Osteoblast (primary cell): ENCODE measurements at places on chromosomes 2 and 18.

GRCh38 chr2:67486041-67486796, 89.1 kb downstream of the ETAA1 start:
- no peak for DNase-seq
- no peaks in the 10 kb centered on the region for H3K36me3 ChIP-seq
- H3K4me3 ChIP-seq: no peak overlapping the region
- no peaks in the 10 kb centered on the region for H3K4me1 ChIP-seq
- H3K27me3 ChIP-seq: no peaks in the 10 kb centered on the region

DNA sequence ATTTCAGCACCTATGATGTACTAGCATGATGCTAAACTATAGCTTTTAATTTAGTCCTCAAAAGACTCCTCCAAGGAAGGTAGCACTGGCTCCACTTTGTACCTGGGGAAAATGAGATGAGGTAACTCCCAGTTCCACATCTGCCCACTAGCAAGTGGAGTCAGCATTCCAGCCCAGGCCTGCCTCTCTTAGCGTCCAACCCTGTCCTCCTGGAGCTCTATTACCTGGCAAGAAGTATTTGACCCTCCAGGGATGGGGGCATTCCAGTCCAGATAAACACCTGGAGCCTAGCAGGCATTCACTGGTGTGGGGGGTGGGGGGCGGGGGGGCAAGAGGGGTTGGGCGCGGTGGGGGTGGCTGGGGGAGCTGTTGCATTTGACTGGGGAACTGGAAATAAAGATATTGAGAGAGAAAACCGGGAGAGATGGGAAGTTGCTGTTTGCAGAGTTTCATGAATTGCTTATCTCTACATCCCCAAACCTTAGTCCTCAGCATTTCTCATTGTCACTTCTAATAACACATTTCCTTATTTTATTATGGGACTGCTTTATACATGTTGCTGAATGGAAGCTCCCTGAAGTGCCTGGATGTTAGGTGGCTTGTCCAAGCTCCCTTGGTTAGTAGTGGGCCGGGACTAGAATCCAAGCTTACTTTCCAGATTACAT, 22.0 kb upstream of the FZD5 start:
- H3K36me3 ChIP-seq: no peaks in the 10 kb centered on the region
- H3K27me3 ChIP-seq: no peaks in the 10 kb centered on the region
- no peak for DNase-seq

GRCh38 chr2:241461693-241462677, 46.4 kb downstream of the STK25 start:
- H3K27me3 ChIP-seq: no peaks in the 10 kb centered on the region
- no peak for DNase-seq
- no peaks in the 10 kb centered on the region for H3K36me3 ChIP-seq
- no peak overlapping the region for H3K27ac ChIP-seq
- H3K4me1 ChIP-seq: no peaks in the 10 kb centered on the region
- no peak overlapping the region for H3K4me3 ChIP-seq

DNA sequence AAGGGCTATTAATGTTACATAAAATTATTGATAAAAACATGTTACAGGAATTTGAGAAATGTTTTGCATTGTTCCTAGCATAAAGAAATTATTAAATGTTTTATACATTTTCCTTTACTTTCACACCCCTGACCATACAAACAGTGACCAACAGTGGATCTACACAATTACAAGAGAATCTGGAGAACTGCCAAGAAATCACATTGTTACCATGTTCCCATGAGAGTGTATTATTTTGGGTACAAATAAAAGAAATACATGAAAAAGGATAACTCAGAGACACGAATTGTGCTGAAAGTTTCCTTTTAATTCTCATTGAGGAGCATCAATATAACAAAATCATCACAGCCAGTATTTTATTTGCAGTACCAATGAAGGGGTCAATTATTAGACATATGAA, 150.1 kb downstream of the WDPCP start:
- no peaks in the 10 kb centered on the region for H3K36me3 ChIP-seq
- no peak overlapping the region for H3K27ac ChIP-seq
- H3K4me3 ChIP-seq: no peak overlapping the region
- peaks cover 4% of the 10 kb centered on the region for H3K4me1 ChIP-seq
- no peaks in the 10 kb centered on the region for H3K27me3 ChIP-seq

DNA sequence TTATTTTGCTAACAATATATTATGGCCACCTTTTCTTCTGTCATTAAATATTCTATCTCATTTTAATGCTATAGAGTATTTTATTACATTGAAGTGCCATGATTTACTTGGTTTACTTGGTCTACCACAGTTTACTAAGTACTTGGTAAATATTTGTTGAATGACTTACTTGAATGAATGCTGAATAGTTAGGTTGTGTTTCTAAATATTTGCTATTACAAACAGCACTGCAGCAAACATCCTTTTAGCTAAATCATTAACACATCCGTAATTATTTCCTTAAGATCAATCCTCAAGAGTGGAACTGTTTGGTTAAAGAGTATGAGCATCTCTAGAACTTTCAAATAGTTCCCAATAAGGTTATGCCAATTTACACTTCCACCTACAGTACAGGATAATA, 318.7 kb downstream of the MYCN start:
- no peak for DNase-seq
- H3K36me3 ChIP-seq: no peaks in the 10 kb centered on the region
- no peaks in the 10 kb centered on the region for H3K27me3 ChIP-seq
- H3K27ac ChIP-seq: no peak overlapping the region
- no peak overlapping the region for H3K4me3 ChIP-seq

DNA sequence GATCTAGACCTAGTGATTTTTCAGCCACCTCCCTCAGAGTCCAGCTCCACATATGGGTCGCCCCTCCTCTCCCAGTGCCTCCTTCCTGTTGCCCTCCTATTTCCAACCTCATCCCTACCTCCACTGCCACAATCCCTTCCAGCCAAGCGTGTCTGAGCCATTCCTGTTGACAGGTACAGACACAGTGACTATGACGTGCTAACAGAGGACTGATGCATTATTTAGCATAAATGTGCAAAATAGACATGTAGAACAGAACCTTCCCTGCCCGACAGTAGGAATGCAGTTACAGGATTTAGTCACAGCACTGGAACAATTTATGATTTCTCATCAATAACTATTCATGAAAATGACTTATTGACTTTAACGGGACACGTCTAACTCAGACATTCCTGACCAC, 84.4 kb upstream of the PPP1CB start:
- H3K27ac ChIP-seq: no peak overlapping the region
- H3K36me3 ChIP-seq: no peaks in the 10 kb centered on the region
- no peak for DNase-seq
- peaks cover 34% of the 10 kb centered on the region for H3K4me1 ChIP-seq

- no peak for DNase-seq
- no peaks in the 10 kb centered on the region for H3K36me3 ChIP-seq
- H3K4me3 ChIP-seq: no peak overlapping the region
- H3K4me1 ChIP-seq: peaks cover 12% of the 10 kb centered on the region
- peaks cover 2% of the 10 kb centered on the region for H3K27me3 ChIP-seq
- no peak overlapping the region for H3K27ac ChIP-seq
Observed at GRCh38 chr2:219650426-219651248, 23.2 kb downstream of the SLC4A3 start.

GRCh38 chr2:226893216-226893615, 57.4 kb downstream of the RHBDD1 start:
- peak overlapping the region; percentile 54 for H3K27ac ChIP-seq
- H3K4me1 ChIP-seq: peaks cover 39% of the 10 kb centered on the region
- DNase-seq: no peak
- no peaks in the 10 kb centered on the region for H3K36me3 ChIP-seq
- H3K27me3 ChIP-seq: no peaks in the 10 kb centered on the region

DNA sequence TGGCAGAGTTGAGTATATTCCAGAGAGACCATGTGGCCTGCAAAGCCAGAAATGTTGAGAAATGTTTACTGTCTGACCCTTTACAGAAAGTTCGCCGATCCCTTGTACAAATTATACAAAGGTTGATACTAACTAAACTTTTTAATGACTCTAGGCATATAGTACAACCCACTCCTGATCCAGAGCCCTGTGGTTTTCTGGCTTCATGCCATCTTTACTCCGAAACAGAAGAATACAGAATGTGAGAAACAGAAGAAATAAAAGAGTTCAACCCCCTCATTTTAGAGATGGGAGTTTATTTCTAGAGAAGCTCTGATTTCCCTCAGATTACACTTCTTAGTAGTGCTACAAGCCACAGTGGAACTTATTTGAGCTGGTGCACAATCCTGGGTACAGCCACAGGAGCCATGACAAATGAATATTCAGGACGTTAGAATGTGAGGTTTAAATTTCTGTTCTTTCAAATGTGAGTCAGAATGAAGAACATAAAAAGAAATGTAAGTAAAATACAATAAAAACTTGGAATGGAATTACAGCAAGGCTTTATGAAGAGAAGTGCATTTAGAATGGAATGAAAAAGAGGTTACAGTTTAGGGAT, 38.0 kb upstream of the SMCHD1 start:
- no peaks in the 10 kb centered on the region for H3K27me3 ChIP-seq
- H3K4me1 ChIP-seq: peaks cover 3% of the 10 kb centered on the region
- H3K36me3 ChIP-seq: peaks cover 9% of the 10 kb centered on the region
- no peak for DNase-seq
- H3K4me3 ChIP-seq: no peak overlapping the region

DNA sequence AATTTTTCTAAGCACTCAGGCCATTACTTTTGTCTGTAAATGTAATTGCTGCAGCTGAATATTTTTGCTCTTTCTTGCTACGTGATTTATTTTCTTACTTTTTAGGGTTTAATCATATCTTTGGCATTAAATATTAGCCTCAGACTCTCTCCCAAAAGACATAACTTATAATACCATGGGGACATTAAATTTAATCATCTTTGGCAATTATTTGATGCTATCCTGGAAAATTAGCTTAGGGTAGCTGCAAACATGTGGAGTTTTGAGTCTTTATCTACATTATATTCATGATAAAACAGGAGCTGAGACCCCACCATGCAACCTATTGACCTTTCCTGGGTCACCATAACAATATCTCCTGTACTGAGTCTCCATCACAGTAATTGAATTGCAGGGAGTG, 59.1 kb upstream of the EDAR start:
- no peak overlapping the region for H3K27ac ChIP-seq
- H3K4me3 ChIP-seq: no peak overlapping the region
- H3K27me3 ChIP-seq: peaks cover 31% of the 10 kb centered on the region
- DNase-seq: no peak
- no peaks in the 10 kb centered on the region for H3K4me1 ChIP-seq
- no peaks in the 10 kb centered on the region for H3K36me3 ChIP-seq

- DNase-seq: peak; percentile 95
- H3K36me3 ChIP-seq: no peaks in the 10 kb centered on the region
- H3K4me3 ChIP-seq: no peak overlapping the region
- H3K27ac ChIP-seq: no peak overlapping the region
Observed at GRCh38 chr2:230908595-230909191, 16.3 kb downstream of the GPR55 start.

- H3K27ac ChIP-seq: peak overlapping the region; percentile 69
- H3K4me3 ChIP-seq: peak overlapping the region; percentile 86
- peaks cover 3% of the 10 kb centered on the region for H3K4me1 ChIP-seq
Observed at GRCh38 chr2:224584785-224585210, 365 bp downstream of the CUL3 start.

GRCh38 chr2:202564226-202564625, 70.5 kb upstream of the FAM117B start:
- peaks cover 4% of the 10 kb centered on the region for H3K36me3 ChIP-seq
- no peaks in the 10 kb centered on the region for H3K4me1 ChIP-seq
- no peak overlapping the region for H3K4me3 ChIP-seq

- peaks cover 22% of the 10 kb centered on the region for H3K4me1 ChIP-seq
- DNase-seq: no peak
- no peaks in the 10 kb centered on the region for H3K36me3 ChIP-seq
Observed at GRCh38 chr18:23036660-23037201, 98.6 kb upstream of the CABLES1 start.

DNA sequence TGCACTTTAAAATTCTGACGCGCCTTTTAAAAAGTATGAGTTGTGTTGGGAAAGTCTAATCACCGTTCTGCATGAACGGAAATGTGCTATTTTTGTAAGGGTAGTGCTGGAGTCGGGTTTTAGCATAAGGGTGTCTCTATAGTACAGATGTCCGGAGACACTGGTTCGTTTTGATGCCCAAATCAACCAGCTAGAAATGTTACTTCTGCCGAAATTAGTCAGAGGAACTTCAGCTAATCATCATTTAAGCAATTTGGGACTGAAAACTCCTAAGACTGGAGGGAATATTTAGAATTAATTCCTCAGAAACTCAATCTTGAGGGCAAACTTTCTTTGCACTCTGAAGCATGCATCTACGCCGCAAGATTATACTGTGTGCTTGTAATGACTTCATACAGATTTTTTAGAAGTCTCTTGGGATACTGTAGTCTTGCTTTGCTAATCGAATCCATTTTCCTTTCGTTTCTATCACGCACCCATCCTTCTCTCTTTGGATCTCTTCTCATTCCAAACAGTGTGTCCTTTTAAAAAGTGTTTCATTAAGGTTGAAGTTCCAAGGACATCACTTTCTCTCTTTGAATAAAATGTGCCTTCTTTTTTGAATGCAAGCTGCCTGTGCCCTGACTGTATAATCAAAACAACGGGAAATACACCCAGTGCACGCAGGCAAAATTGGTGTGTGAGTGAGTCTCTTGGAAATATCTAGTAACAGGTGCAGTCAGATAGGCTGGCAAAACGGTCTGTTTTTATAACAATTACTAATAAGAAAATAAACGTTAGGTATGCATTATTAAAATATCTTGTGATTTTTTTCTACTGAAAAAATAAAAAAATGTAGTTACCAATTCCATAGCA, 270.9 kb upstream of the TCF4 start:
- no peaks in the 10 kb centered on the region for H3K36me3 ChIP-seq
- H3K4me1 ChIP-seq: peaks cover 29% of the 10 kb centered on the region
- H3K4me3 ChIP-seq: peak overlapping the region; percentile 69
- H3K27me3 ChIP-seq: no peaks in the 10 kb centered on the region
- H3K27ac ChIP-seq: peak overlapping the region; percentile 69

GRCh38 chr2:33291278-33292013, 185.0 kb upstream of the RASGRP3 start:
- H3K4me1 ChIP-seq: peaks cover 42% of the 10 kb centered on the region
- H3K4me3 ChIP-seq: peak overlapping the region; percentile 16
- no peaks in the 10 kb centered on the region for H3K27me3 ChIP-seq
- H3K27ac ChIP-seq: peak overlapping the region; percentile 69
- peaks cover 40% of the 10 kb centered on the region for H3K36me3 ChIP-seq
- peak; percentile 59 for DNase-seq

- no peak overlapping the region for H3K4me3 ChIP-seq
- H3K36me3 ChIP-seq: no peaks in the 10 kb centered on the region
- no peaks in the 10 kb centered on the region for H3K4me1 ChIP-seq
Observed at GRCh38 chr18:49444581-49444980, 15.9 kb downstream of the DYM start.

DNA sequence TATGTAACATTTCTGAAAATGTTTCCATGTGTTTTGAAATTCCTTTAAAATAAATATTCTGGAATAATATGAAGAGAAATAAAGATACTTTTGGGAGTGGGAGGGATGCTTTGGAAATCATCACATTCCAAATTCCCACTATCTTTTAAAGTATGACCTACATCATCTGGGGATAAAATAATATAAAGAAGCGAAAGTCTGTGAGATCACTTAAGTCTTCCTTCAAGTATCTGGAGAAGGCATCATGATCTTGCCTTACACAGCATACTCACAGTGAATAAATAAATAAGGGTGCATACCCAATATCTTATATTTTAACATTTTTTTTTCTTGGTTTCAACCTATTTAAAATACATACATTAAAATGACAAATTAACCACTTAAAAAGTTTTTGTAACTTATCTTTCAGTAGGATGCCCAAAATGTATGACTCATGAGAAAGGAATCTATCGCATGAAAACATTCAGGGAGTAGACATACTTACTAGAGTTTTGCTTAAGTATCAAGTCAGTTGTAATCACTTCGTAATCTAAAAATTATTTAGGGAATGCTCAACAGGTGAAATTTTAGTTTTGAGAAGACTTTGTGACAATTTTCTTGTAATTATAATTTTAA, 248.3 kb upstream of the COL3A1 start:
- no peak overlapping the region for H3K27ac ChIP-seq
- no peak overlapping the region for H3K4me3 ChIP-seq
- no peaks in the 10 kb centered on the region for H3K27me3 ChIP-seq
- no peak for DNase-seq
- H3K36me3 ChIP-seq: no peaks in the 10 kb centered on the region
- peaks cover 3% of the 10 kb centered on the region for H3K4me1 ChIP-seq
